IMR-90 (cell line): ENCODE measurements at places on chromosomes 2 and 18. TPM values are rescaled to one million over a fixed set of nuclear protein-coding genes. Genes with fewer than 3 reads are reported as not detected.

DNA sequence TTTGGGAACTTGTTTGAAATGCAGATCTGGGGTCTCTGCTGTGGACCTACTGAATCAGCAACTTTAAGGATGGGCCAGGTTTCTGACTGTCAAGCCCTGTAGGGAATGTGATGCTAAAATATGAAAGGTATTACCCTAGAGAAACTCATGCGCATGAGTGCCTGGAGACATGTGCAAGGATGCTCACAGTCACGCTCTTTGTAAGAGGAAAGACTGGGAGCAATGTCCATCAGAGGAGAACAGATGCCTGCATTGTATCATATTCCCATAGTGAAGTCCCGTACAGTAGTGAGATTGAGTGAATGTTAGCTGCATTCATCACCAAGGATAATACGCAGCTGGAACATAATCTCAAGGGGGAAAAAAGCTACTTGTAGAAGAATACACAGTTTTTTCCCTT lies 14.1 kb downstream of the ZNF407 start:
- no peak for DNase-seq
- H3K4me1 ChIP-seq, result peaks cover 5% of the 10 kb centered on the region
- H3K27ac ChIP-seq, result no peak overlapping the region
- no peaks in the 10 kb centered on the region for H3K27me3 ChIP-seq
- H3K36me3 ChIP-seq, result no peaks in the 10 kb centered on the region; the same call in 1 of the 2 replicates

DNA sequence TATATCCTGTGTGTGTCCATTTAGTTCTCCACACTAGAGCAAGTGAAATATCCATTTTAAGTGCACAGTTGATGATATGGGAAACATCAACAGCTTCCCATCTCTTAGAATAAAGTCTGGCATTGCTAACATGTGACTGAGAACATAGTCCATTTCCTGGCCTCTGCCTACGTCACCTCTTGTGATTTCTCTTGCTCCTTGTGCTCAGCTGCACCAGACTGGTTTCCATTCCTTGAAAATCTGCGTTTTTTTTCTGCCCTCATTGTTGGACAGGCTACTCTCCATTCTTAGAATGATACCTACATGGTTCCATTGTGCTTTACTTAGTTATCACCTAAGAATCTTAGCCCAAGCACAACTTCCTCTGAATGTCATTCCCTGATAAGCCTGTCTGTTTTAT lies 851.2 kb upstream of the ID2 start:
- DNase-seq, result no peak
- H3K27ac ChIP-seq, result no peak overlapping the region
- no peak overlapping the region for H3K4me3 ChIP-seq
- no peaks in the 10 kb centered on the region for H3K4me1 ChIP-seq

Gene IL1RL2
- 0.28 and 0.36 TPM in 2 replicates for total RNA-seq

DNA sequence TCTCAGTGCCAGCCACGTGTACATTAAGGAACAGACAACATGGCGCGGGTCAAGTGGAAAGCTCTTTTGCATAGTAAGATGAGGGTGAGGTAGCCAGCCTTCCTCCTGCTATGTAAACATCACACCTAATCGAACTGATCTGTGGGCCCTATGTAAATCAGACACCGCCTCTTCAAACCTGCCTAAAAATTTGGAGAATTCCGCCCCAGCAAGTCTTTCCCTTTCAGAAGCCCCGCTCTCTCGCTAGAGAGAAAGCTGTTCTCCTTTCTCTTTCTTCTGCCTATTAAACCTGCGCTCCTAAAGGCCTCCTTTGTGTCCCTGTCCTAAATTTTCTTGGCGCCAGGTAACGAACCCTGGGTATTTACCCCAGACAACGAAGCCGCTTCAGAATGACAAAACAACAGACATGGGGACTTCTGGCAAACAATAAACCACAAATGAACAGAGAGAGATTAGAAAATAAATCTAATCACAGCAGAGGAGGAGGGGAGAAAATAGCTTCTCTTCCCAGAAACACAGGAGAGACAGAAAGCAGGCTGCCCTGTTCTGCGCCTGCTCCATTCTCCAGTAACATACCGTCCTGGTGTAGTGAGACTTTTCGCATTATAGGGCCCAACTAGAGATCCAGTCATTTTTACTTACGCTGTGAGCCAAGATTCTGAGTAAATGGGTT lies 31.9 kb upstream of the CYP1B1 start:
- no peak overlapping the region for H3K4me3 ChIP-seq
- H3K4me1 ChIP-seq, result peaks cover 6% of the 10 kb centered on the region
- no peak overlapping the region for H3K27ac ChIP-seq
- no peaks in the 10 kb centered on the region for H3K36me3 ChIP-seq

Gene ARHGAP25
- total RNA-seq, result 0.28 and 0.36 TPM in 2 replicates

GRCh38 chr2:43384143-43384542 lies 157.7 kb upstream of the ZFP36L2 start:
- H3K4me1 ChIP-seq, result peaks cover 4% of the 10 kb centered on the region; the same call in 1 of the 2 replicates
- no peak overlapping the region for H3K4me3 ChIP-seq
- no peak for DNase-seq
- H3K27me3 ChIP-seq, result no peaks in the 10 kb centered on the region
- H3K27ac ChIP-seq, result no peak overlapping the region

GRCh38 chr2:156476850-156477206 lies 40.6 kb downstream of the GPD2 start:
- peak; percentile 74 for DNase-seq
- peaks cover 2% of the 10 kb centered on the region; the same call in 1 of the 2 replicates for H3K4me1 ChIP-seq
- H3K4me3 ChIP-seq, result no peak overlapping the region
- H3K27ac ChIP-seq, result no peak overlapping the region
- no peaks in the 10 kb centered on the region for H3K27me3 ChIP-seq

DNA sequence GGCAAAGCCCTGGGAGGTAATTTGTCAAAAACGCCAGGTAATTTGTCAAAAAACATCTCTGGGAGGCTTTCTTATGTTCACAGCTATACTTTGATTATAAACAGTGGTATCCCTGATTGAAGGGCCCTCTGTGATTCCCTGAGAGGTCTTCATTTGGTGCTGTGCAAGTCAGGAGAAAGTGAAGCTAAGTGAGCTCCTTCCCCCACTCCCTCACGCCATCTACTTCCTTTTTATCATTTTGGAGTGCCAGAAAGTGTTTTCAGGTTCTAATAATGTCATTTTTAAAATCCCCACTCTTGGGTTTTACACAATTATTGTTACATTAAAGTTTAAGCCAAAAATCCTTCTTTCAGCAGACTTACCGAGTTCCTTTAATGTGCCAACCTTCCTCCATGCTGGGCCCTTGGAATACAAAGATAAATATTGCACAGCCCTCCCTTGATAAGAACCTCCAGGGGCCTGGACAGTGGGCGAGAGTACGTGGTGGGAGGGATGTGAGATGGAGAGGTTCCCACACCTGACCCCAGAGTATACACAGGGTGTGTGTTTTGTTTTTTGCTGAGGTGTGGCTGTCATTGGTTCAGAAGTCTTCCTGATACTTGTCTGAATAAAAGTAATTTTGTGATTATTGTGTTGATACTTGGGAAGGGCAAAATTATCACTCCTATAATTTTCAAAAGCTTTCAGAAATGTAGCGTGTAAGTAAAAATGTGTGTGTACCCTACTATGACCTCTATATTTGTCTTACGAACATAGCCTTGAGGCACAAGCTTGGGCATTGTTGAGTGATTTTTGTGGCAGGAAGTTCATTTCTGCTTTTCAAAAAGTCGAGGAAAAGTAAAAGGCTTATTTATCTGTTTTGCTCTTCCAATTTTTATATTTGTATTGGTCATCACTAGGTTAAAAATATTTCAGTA lies 8.2 kb downstream of the MAPRE2 start:
- no peak for DNase-seq
- no peaks in the 10 kb centered on the region for H3K27me3 ChIP-seq
- H3K36me3 ChIP-seq, result no peaks in the 10 kb centered on the region
- no peak overlapping the region for H3K27ac ChIP-seq
- H3K4me3 ChIP-seq, result no peak overlapping the region

- no peaks in the 10 kb centered on the region for H3K36me3 ChIP-seq
- no peak for DNase-seq
- H3K4me3 ChIP-seq, result no peak overlapping the region
- no peak overlapping the region for H3K27ac ChIP-seq
- H3K4me1 ChIP-seq, result no peaks in the 10 kb centered on the region
- H3K27me3 ChIP-seq, result no peaks in the 10 kb centered on the region
Measured at GRCh38 chr2:60353863-60354262, 199.6 kb downstream of the BCL11A start.

GRCh38 chr2:88170472-88170892 lies 336 bp downstream of the THNSL2 start:
- no peaks in the 10 kb centered on the region for H3K36me3 ChIP-seq
- no peak overlapping the region for H3K27ac ChIP-seq
- no peak for DNase-seq
- no peak overlapping the region for H3K4me3 ChIP-seq

Gene FIGN
- total RNA-seq, result 0.56 and 0.90 TPM in 2 replicates

DNA sequence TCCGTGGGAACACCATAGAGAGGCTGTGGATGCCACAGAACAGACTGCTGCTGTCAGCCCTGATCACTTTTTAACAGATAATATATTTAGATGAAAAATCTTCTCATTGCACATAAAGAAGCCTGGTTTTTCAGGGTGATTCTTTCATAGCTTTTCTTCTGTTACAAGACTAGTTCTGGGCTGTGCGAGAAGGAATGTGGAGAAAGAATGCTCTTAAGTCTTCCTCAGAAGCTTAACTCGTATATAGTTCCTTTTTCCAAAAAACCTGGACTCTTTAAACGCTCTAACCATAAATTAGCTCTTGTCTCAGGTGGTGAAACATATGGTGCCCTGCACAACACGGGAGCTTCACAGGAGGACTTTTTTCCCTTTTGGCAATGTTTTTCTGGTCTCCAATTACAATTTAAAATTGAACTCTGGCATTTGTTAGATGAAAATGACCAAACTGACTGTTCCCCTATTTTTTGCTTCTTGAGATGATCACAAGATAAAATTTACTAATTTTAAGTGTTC lies 125.9 kb upstream of the SMAD7 start:
- no peak overlapping the region for H3K4me3 ChIP-seq
- H3K27ac ChIP-seq, result no peak overlapping the region
- DNase-seq, result no peak
- peaks cover 10% of the 10 kb centered on the region for H3K4me1 ChIP-seq
- no peaks in the 10 kb centered on the region for H3K36me3 ChIP-seq
- no peaks in the 10 kb centered on the region for H3K27me3 ChIP-seq

GRCh38 chr2:55843096-55843993 lies 80.2 kb downstream of the EFEMP1 start:
- peak; percentile 99 for DNase-seq
- H3K36me3 ChIP-seq, result no peaks in the 10 kb centered on the region
- no peak overlapping the region for H3K4me3 ChIP-seq

DNA sequence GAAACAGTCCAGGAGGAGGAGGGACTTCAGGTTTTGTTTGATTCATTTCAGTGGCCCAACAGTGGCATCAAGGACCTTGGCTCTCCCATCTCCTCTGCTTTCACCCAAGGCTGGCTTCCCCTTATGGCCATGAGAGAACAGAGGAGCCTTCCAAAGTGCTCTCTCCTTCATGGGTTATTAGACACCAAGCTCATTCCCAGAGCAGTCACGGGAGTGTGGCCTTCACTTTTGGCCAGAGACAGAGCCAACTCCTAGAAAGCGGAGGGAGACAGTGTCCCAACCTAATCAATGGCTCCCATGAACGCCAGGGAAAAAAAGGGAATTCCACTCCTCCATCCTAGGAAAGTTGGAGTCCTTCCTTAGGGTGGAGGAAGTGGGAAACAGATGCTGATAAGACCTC lies 871 bp upstream of the DUSP28 start:
- peaks cover 5% of the 10 kb centered on the region for H3K4me1 ChIP-seq
- H3K27me3 ChIP-seq, result no peaks in the 10 kb centered on the region
- no peak for DNase-seq
- no peak overlapping the region for H3K4me3 ChIP-seq
- H3K27ac ChIP-seq, result no peak overlapping the region

- no peak overlapping the region for H3K4me3 ChIP-seq
- no peak overlapping the region for H3K27ac ChIP-seq
- peaks cover 3% of the 10 kb centered on the region; the same call in 1 of the 2 replicates for H3K4me1 ChIP-seq
- H3K27me3 ChIP-seq, result no peaks in the 10 kb centered on the region
- H3K36me3 ChIP-seq, result peaks cover 54% of the 10 kb centered on the region
- DNase-seq, result no peak
Measured at GRCh38 chr2:219476652-219477151, 22.0 kb upstream of the GMPPA start.

Gene ELOA2
- total RNA-seq, result not detected in 2 replicates

DNA sequence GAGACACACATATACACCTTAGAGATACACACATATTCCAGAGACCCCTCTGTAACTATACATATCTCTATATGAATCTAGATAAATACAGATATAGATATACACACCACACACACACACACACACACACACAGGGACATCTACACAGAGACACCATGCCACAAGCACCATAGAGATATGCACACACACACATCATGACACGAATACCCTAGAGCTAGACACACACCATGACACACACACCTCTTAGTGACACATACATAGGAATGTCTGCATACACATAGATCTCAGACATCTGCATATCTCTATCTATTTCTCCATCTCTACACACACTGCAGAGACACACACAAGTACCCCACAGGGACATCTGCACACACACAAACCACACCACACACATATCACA lies 270.0 kb downstream of the CYRIA start:
- no peak overlapping the region for H3K27ac ChIP-seq
- DNase-seq, result no peak
- no peaks in the 10 kb centered on the region for H3K27me3 ChIP-seq

Gene TLX2
- total RNA-seq, result not detected in 2 replicates

Gene SLC11A1
- under 0.01 TPM in 2 replicates for total RNA-seq

Gene VWC2L
- total RNA-seq, result not detected in 2 replicates

- DNase-seq, result peak; percentile 58
- peaks cover 32% of the 10 kb centered on the region for H3K36me3 ChIP-seq
- no peaks in the 10 kb centered on the region for H3K27me3 ChIP-seq
- H3K4me1 ChIP-seq, result peaks cover 5% of the 10 kb centered on the region
- no peak overlapping the region for H3K4me3 ChIP-seq
- H3K27ac ChIP-seq, result no peak overlapping the region
Measured at GRCh38 chr18:76922107-76922506, 99.8 kb downstream of the ZNF236 start.

Gene PLCL1
- total RNA-seq, result 0.18 and 0.56 TPM in 2 replicates

GRCh38 chr2:8421658-8422449 lies 260.0 kb upstream of the ID2 start:
- no peaks in the 10 kb centered on the region for H3K36me3 ChIP-seq
- DNase-seq, result no peak
- no peak overlapping the region for H3K4me3 ChIP-seq
- H3K27ac ChIP-seq, result no peak overlapping the region
- no peaks in the 10 kb centered on the region; the same call in 1 of the 2 replicates for H3K27me3 ChIP-seq
